Myocyte (in vitro differentiated cells): ENCODE measurements at places on chromosomes 5 and 9. TPM values are rescaled to one million over a fixed set of nuclear protein-coding genes. Genes with fewer than 3 reads are reported as not detected.

Gene EPB41L4B
- 0.10 and 0.70 TPM in 2 replicates for total RNA-seq

Gene CD274
- total RNA-seq: 0.78 and 0.94 TPM in 2 replicates

Gene ZBTB26
- 3.8 and 7.0 TPM in 2 replicates for total RNA-seq

Gene GPRIN1
- 5.2 and 9.6 TPM in 2 replicates for total RNA-seq

Gene PTPRD
- not detected in 2 replicates for total RNA-seq

Gene OR13D1
- not detected in 2 replicates for total RNA-seq

Gene DRD1
- not detected in 2 replicates for total RNA-seq

Gene ANKRD18B
- total RNA-seq: 11.7 and 15.1 TPM in 2 replicates

Gene GRIN3A
- total RNA-seq: not detected in 2 replicates

Gene NAIP
- 0.73 and 1.2 TPM in 2 replicates for total RNA-seq

Gene HEXB
- total RNA-seq: 135 and 173 TPM in 2 replicates

Gene OTULINL
- 0.05 and 0.16 TPM in 2 replicates for total RNA-seq

Gene EMB
- total RNA-seq: 13.3 and 21.3 TPM in 2 replicates

Gene CAMK2A
- 5.0 and 8.6 TPM in 2 replicates for total RNA-seq

GRCh38 chr9:81673310-81673709, 16.0 kb downstream of the TLE1 start:
- no peak for DNase-seq

- no peak for DNase-seq
Measured at GRCh38 chr5:1795931-1796330, 3.7 kb downstream of the MRPL36 start.

GRCh38 chr9:36893911-36894310, 140.2 kb downstream of the PAX5 start:
- no peak for DNase-seq

GRCh38 chr9:68702493-68702892, 2.5 kb upstream of the PIP5K1B start:
- DNase-seq: no peak

DNA sequence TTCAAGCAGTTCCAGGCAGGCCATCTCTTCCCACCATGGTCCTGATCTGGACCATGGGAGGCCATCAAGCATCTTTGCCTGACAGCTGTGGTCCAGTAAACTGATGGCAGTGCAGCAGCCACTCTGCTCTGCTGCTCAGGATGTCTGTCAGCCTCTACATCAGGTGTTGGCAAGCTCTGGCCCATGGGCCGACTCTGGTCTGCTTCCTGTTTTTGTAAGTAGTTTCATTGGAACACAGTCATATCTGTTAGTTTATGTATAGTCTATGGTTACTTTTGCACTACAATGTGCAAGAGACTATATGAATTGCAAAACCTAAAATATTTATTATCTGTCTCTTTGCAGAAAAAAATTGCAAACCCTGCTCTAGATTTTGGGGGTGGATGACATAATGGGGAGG, 225.0 kb downstream of the KCTD16 start:
- DNase-seq: no peak

DNA sequence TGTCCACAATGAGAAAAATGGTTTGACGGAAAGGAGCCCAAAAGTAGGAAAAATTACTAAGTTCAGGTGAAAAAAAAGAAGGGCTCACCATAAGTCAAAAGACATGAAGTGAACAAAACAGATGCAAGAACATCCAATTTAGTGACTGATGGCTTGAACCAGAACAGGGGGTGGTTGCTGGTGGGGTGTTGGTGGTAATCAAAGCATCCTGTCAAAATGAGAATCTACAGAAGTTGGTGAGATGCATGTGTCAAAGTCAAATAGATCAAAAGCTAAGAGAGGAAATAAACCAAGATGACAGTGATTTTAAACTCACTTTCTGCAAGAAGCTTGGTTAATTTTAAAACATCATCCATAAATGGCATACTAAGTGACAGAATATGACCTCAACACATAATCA, 117.4 kb downstream of the MLLT3 start:
- DNase-seq: no peak

- DNase-seq: peak; percentile 98
Measured at GRCh38 chr9:70601000-70601951, 186.8 kb upstream of the KLF9 start.

GRCh38 chr5:9533562-9534364, 12.1 kb downstream of the SEMA5A start:
- no peak for DNase-seq

GRCh38 chr9:114061292-114061691, 16.8 kb downstream of the AMBP start:
- no peak for DNase-seq

- no peak for DNase-seq
Measured at GRCh38 chr9:79215821-79216220, 355.9 kb upstream of the TLE4 start.

DNA sequence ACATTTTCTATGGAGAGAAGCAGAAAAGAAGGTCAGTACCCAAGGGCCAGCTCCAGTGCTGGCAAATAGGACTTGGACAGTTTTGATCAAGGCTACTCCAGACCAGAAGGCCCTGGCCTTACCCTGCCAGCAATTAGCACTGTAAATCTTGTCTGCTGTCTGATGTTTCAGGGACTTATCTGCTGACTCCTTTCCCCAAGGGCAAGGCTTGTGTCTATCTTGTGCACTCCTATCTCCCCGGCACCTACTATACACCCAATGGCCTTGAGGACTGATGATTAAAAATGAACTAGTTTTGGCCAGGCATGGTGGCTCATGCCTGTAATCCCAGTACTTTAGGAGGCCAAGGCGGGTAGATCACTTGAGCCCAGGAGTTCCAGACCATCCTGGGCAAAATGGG, 37.2 kb downstream of the POLR1E start:
- DNase-seq: no peak

GRCh38 chr5:38379350-38379937, 121.1 kb downstream of the EGFLAM start:
- no peak for DNase-seq

DNA sequence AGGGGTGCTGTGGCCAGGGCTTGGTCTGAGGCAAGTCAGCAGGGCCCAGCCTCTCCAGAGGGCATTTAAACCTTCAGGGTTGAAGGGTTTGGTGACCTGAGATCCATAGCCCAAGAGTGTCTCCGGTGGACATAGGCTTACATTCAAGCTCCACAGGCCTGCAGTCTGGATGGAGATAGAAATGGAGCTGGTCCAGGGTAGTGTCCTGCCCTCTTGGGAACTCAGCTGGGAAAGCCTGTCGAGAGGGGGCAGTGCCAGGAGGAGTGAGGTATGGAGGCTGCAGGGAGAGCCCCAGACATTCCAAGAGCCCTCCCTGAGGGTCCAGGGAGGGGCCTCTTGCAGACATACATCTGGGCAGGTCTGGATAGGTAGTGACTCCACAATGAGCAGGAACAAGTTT, 177.0 kb upstream of the MVB12B start:
- DNase-seq: no peak

DNA sequence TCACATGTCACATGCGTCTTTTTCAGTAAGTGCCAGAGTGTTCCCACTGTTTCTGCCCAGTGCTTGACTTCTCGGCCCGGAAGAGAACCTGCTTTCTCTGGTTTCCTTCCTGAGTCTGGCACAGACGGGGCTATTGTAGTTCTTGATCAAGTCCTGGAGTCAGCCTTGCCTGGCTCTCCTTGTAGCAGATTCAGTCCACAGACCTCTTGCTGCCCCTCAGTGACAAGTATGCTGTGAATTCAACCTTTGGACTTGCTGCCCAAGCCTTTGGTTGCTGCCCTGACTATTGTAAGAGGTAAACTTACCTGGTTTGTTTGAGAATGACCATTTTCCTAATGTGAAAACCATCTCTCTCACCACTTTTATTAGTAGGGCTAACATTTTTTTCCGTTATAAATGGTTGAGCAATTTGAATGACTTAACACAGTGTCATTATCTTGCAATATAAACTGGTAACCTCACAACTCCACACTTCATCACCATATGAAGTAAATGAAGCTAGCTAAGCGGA, 24.7 kb downstream of the ZBTB34 start:
- no peak for DNase-seq

DNA sequence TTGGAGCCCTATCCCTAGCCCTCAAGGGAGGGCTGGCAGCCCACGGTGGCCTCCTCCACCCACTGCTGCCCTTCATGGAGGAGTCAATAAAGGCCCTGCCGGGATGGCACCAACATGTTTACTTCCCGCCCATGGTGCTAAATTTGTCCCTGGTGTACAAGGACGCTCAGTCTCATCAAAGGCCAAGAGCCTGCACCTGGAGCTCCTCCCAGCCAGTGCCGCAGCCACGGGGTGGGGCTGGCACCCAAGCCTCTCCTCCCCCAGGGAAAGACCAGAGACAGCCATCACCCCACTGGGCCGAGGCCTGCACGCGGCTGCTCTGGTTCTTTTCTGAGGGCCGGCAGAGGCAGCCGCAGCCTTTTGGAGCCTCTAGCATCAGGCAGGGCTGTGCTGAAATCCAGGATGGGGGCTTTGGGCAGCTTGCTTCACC, 34.8 kb upstream of the RXRA start:
- no peak for DNase-seq

DNA sequence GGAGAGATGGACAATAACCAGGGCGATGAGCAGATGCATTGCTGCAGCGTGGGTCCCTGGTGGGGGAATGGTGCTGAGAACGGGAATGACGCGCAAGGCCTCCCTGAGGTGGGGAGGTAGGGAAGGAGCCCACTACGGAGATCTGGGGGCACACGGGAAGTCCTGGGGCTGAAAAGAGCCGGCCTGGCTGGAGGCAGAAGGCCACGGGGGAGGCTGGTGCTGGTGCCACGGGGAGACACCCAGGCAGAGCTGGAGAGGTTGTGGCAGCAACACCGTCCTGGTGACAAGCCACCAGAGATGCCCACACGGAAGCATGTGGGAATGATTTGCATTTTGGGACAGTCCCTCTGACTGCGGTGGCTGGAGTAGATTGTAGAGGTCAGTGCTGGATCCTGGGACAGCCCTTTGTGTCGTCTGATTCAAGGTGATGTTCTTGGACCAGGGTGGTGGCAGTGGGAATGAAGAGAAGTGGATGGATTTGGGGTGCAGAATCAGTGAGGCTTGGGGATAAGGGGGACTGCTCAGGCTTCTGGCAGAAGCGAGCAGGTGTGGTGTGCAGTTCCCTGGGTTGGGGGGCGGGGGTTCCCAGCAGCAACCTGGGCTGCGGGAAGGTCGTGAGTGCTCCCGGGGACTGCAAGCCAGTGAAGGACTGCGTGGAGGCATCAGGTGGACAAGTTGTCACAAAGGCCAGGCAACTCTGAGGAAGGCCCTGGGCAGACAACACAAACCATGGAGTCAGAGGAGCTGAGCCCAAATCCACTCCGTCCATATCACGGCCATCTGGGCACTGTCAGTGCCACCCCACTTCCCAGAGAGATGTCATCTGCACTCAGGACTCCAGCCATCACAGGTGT, 25.2 kb upstream of the CNOT6 start:
- DNase-seq: no peak

- DNase-seq: no peak
Measured at GRCh38 chr5:91941588-91941987, 558.5 kb upstream of the ARRDC3 start.

DNA sequence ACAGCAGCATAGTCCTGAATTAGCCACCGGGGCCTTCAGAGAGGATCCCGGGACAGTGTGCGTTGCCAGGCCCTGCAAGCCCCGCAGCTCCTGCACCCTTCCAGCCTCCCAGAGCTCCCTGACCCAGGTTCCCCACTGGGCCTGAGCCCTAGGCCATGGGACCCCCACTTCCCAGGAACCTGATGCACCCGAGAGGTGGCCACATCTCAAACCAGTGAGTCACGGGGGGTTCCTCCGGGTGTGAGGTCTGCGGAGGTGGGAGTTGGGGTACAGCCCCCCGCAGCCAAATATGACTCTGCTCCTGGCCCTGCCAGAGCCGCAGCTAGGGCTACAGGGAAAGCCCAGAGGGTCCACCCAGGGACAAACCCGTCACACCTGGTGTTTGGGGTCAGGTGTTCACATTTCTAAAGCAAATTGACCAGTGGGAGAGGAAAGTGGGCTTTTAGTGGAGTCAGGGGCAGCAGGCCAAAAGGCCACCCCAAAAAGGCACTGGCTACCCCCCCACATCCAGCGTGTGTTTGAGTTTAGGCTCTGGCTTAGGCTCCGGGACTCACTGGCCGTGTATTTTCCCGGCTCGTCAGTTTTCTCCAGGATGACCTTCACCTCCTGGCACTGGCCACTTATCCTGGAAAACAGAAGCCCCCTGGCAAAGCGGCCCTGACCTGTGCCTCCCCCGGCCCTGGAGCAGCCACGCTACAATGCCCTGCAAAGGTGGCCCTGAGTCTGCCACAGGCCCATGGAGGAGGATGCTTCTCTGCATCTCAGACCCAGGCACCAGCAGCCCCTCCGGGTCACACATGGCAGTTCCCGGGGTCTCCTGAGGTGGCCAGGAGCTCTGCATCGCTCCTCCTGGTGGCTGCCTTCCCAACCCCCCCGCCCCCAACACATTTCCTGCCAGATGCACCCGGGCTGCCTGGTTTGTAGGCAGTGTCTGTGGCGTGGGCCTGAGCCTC, 17.4 kb upstream of the OBP2B start:
- DNase-seq: no peak

DNA sequence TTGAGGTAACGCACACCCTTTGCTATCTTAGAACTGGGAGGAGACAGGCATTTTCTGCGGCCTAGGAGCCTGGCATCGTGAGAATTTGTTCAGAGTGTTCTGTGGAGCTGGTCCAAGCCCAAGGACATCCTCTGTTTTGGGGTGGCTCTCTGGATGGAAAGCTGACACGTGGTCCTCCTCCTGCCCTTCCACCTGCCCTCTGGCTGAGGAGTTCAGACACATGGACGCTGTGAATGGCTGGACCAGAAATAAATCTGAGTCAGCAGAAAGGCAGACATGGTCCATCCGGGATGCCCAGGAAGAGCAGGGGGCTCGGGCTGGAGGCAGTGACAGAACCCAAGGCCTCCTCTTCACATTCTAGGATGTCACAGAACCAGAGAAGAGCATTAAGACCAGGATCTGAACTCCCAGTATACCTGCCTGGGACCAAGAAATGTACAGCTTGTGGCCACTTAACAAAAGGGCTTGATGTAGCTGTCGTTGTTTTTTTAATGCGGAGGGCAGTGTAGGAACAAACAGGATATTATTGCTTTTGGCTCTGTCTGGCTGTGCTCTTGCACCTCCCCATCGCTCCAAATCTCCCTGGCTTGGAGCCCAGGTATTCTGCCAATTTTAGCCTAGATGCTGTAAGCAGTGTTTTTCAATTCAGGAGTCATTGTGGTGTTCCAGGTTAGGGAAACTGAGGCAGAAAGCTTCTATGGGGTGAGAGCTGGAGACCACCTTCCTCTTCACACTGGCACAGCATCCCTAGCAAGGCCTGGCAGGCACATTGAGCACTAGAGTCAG, 2.4 kb downstream of the CKMT2 start:
- DNase-seq: peak; percentile 12

DNA sequence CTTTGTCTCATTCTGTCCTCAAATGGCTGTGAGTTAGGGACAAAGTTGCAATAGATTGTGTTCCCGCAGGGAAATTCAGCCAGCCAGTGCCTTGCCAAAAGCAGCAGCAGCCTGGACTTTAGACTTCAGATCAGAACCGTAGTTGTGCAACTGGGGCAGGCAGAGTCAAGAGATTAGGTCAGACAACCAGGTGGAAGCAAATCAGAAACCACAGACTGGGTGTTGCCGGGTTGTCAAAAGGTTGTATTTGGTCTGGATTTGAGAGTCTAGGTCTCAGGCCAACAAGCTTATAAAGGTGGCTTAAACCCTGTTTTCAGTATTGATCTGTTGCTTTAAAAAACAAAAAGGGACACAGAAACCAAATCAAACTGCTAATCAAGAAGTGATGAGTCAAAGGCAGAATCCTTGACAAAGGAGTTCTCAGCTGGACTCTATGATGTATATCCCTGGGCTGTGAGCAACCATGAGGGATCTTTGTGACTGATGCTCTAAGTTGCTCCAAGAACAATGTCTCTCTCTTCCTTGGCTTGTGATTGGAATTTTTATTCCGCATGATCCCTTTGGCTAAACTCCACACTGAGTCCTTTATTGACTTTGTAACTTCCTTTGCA, 20.9 kb downstream of the RFK start:
- no peak for DNase-seq

- peak; percentile 47 for DNase-seq
Measured at GRCh38 chr9:130193531-130194377, 21.6 kb downstream of the NCS1 start.
